ENCODE measurements at places on chromosomes 3 and 15. TPM values are rescaled to one million over a fixed set of nuclear protein-coding genes. Genes with fewer than 3 reads are reported as not detected.

The NAALADL2 gene
- total RNA-seq: 12.9 TPM

- H3K36me3 ChIP-seq: no peaks in the 10 kb centered on the region
- H3K4me3 ChIP-seq: no peak overlapping the region
- DNase-seq: no peak
- no peak overlapping the region for H3K27ac ChIP-seq
Observed at GRCh38 chr3:168824107-168824506, 728.4 kb upstream of the GOLIM4 start.

GRCh38 chr15:89812011-89812846, 2.4 kb downstream of the ANPEP start:
- H3K4me3 ChIP-seq: no peak overlapping the region
- DNase-seq: no peak
- no peaks in the 10 kb centered on the region for H3K36me3 ChIP-seq
- H3K4me1 ChIP-seq: peaks cover 5% of the 10 kb centered on the region

GRCh38 chr3:32046102-32046501, 60.3 kb upstream of the GPD1L start:
- H3K4me3 ChIP-seq: no peak overlapping the region
- H3K36me3 ChIP-seq: no peaks in the 10 kb centered on the region
- H3K27ac ChIP-seq: no peak overlapping the region
- DNase-seq: no peak
- H3K27me3 ChIP-seq: no peaks in the 10 kb centered on the region
- peaks cover 3% of the 10 kb centered on the region for H3K4me1 ChIP-seq

The GOLGA6D gene
- total RNA-seq: not detected

The NTRK3 gene
- total RNA-seq: 87.3 TPM

The TTLL13 gene
- total RNA-seq: not detected

DNA sequence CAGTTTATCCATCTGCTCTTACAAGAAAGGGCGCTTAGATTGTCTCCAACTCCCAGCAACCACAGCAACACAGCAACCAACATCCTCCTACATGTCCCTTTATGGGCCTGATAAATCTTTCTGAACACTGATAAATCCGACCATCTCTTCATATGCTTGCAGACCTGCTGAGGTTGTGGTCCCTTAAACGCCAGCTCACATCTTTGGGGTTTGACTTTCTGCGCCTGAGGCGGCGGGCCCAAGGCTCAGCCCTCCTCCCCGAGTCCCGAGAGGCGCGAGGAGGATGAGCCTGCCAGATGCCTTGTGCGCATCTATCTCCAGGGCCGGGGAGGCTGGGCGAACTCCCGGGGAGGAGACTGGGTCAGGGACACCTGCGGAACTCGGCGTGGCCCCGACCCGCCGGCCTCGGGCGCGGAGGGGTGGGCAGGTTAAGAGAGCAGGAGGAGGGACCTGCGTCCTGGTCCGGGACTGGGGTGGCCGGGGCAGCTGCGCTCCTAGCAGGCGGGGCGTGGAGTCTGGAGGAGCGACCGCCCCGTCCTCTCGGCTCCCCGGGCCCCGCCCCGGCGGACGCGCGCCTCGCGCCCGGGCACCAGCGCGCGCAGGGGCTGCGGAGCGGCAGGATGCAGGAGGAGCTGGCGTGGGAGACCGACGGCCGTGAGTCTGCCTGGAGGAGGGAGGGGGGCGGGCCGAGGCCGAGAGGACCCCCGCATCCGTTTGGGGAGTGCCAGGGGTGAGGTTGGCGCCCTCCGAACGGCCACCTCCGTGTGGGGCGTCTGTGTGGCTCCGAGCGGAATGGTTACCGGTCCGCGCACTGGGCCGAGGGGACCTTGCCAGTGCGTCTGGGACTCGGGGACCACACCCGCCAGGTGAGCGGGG, at the start of gene ANKDD1A:
Gene ANKDD1A (plus strand): TSS at position 592 of the 876 bp plus-strand sequence. CDS start 29 bp downstream, at position 621.
- peaks cover 33% of the 10 kb centered on the region for H3K4me1 ChIP-seq
- no peaks in the 10 kb centered on the region for H3K27me3 ChIP-seq
- peak within 1 kb of the TSS; percentile 33 for H3K27ac ChIP-seq
- peak; percentile 14 for DNase-seq

GRCh38 chr15:94162939-94163338, 68.4 kb upstream of the MCTP2 start:
- no peak overlapping the region for H3K27ac ChIP-seq
- H3K4me3 ChIP-seq: no peak overlapping the region

DNA sequence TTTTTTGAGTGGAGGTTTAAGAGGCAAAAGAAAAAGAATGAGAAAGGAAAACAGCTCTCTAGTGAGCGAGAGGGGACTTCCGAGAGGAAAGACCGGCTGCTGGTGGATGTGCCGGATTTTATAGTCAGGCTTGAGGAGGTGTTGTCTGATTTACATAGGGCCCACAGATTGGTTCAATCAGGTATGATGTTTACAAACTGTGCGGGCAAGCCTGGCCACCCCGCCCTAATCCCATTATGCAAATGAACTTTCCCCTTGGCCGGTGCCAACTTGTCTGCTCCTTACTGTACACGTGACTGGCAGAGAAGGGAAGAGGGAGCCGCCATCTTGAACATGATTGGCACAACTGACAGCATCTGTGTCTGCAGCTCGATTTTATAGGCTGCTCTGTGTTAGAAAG, 44.7 kb downstream of the FAM43A start:
- no peak overlapping the region for H3K27ac ChIP-seq
- DNase-seq: no peak
- H3K36me3 ChIP-seq: no peaks in the 10 kb centered on the region
- H3K27me3 ChIP-seq: no peaks in the 10 kb centered on the region
- peak overlapping the region; percentile 24 for H3K4me3 ChIP-seq

The A4GNT gene
- total RNA-seq: not detected

The MOBP gene
- total RNA-seq: not detected

The CHAC1 gene
- 3.9 TPM for total RNA-seq

- H3K36me3 ChIP-seq: no peaks in the 10 kb centered on the region
Observed at GRCh38 chr3:186121278-186121677, 12.4 kb upstream of the ETV5 start.

- H3K36me3 ChIP-seq: no peaks in the 10 kb centered on the region
- H3K27me3 ChIP-seq: no peaks in the 10 kb centered on the region
- peak overlapping the region; percentile 88 for H3K27ac ChIP-seq
- no peak for DNase-seq
- H3K4me3 ChIP-seq: peak overlapping the region; percentile 92
Observed at GRCh38 chr3:192918275-192918588, 576 bp upstream of the MB21D2 start.

- H3K4me3 ChIP-seq: no peak overlapping the region
- no peaks in the 10 kb centered on the region for H3K27me3 ChIP-seq
- no peaks in the 10 kb centered on the region for H3K36me3 ChIP-seq
- peak overlapping the region; percentile 4 for H3K27ac ChIP-seq
- DNase-seq: no peak
- H3K4me1 ChIP-seq: peaks cover 39% of the 10 kb centered on the region
Observed at GRCh38 chr3:64218746-64219145, 6.5 kb downstream of the PRICKLE2 start.

DNA sequence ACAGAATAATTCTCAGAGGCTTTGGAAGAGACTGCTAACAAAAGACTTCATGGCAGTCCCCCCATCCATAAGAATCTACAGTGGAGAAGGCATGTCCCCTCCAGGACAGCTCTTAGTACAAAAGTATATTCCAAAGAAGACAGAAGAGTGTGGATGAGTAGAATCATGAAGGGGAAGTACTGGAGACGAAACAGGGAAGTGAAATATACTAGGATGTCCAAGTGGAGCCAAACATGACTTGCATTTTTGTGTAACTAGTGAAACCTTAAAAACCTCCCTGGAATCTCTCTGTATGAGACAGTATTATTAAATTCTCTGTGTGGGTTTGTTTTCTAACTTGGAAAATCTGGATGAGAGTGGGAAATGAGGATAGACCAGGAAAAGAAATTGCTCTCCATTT, 312.4 kb downstream of the RSL24D1 start:
- no peaks in the 10 kb centered on the region for H3K4me1 ChIP-seq
- no peak overlapping the region for H3K4me3 ChIP-seq
- no peaks in the 10 kb centered on the region for H3K27me3 ChIP-seq
- DNase-seq: no peak
- no peak overlapping the region for H3K27ac ChIP-seq

The MUSTN1 gene
- 33.8 TPM for total RNA-seq

DNA sequence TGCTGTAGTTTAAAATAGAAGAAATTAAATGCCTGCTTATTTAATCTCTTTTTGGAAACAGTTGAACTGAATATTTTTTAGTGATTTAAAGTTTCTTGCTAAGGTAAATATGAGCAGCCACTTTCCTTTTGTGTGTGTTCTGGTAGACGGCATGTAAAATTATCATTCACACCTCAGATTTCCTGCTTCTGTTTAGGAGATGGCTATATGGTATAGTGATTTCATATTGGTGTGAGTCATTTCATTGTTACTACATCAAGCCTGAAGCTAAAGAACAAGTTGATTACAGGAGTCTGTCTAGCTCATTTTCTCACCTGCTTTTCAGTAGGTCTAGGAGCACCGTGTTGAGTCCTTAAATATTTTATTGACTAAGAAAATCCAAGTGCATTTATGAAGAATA, 2.2 kb downstream of the LRCH3 start:
- H3K27ac ChIP-seq: peak overlapping the region; percentile 7
- no peaks in the 10 kb centered on the region for H3K36me3 ChIP-seq
- no peaks in the 10 kb centered on the region for H3K27me3 ChIP-seq
- no peak for DNase-seq
- peak overlapping the region; percentile 92 for H3K4me3 ChIP-seq
- H3K4me1 ChIP-seq: peaks cover 47% of the 10 kb centered on the region

GRCh38 chr15:23403550-23403949, 43.5 kb downstream of the GOLGA6L2 start:
- no peaks in the 10 kb centered on the region for H3K36me3 ChIP-seq
- no peaks in the 10 kb centered on the region for H3K27me3 ChIP-seq
- H3K27ac ChIP-seq: peak overlapping the region; percentile 88
- peak overlapping the region; percentile 58 for H3K4me3 ChIP-seq

The ADAMTSL3 gene
- 45.4 TPM for total RNA-seq

The SV2B gene
- total RNA-seq: 2.6 TPM

- H3K4me3 ChIP-seq: no peak overlapping the region
- H3K27me3 ChIP-seq: no peaks in the 10 kb centered on the region
- no peaks in the 10 kb centered on the region for H3K36me3 ChIP-seq
- H3K4me1 ChIP-seq: no peaks in the 10 kb centered on the region
Observed at GRCh38 chr3:172846103-172846561, 95.6 kb downstream of the ECT2 start.

DNA sequence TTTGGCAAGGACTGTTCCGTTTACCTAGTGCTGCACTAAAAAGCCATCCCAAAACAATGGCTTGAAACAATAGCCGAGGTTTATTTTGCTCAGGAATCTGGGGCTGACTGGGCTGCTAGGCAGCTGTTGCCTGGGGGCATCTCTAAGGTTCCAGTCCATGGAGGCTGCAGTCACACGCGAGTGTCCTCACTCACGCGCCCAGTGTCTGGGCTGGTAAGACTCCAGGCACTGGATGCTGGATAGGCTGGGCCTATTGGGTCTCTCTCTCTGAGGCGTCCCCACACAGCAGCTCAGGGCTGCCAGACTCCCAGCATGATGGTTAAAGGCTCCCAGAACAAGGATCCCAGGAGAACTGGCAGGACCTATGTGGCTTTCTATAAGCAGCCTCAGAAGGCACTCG, 34.2 kb downstream of the ALS2CL start:
- no peaks in the 10 kb centered on the region for H3K36me3 ChIP-seq
- no peaks in the 10 kb centered on the region for H3K4me1 ChIP-seq
- no peak overlapping the region for H3K4me3 ChIP-seq

The GOLGA8G gene
- not detected for total RNA-seq

DNA sequence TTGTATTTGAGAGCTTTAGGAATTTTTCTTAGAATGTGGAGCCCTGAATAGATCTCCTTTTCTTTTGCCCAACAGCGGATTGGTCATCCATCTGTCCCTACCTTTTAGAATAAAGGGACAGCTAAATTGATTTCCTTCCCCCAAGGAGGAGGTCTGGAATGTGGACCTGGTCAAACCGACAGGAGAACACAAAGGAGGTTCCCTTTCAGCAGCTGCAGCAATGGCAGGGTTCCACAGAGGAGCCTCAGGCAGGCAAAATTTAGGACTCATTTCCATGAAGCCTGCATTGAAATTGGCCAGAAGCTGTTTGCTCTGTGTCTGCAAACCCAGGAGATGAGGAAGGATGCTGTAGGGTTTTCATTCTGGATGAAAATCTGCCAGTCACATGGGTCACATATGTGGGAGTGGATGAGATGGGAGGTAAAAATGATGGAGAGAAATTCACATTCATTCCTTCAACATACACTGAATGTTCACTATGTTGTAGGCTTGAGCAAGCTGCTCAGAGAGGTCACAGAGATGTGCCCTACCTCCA, 77.3 kb downstream of the LRTM1 start:
- DNase-seq: no peak
- H3K4me3 ChIP-seq: no peak overlapping the region
- no peaks in the 10 kb centered on the region for H3K4me1 ChIP-seq
- no peaks in the 10 kb centered on the region for H3K27me3 ChIP-seq

DNA sequence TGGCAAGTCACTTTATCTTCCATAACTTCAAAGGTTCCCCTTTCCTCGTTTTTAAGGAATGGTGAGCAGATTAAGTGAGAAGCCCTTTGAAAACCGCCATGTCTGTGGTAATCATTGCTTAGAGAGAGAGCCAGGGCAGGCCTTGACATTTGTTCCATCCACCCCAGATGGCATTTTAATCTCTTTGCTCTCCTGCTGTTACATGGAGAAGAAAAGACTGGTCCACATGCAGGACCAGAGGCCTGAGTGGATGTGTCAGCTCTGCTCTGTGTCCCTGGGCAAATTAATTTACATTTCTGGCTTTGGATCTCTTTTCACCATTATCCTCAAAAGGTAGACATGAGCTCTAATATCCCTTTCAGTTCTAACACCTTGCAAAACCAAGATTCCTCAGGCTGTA, 157.3 kb upstream of the LPP start:
- no peak overlapping the region for H3K27ac ChIP-seq
- H3K36me3 ChIP-seq: no peaks in the 10 kb centered on the region
- no peak for DNase-seq
- H3K4me3 ChIP-seq: no peak overlapping the region
- no peaks in the 10 kb centered on the region for H3K27me3 ChIP-seq
- peaks cover 11% of the 10 kb centered on the region for H3K4me1 ChIP-seq

DNA sequence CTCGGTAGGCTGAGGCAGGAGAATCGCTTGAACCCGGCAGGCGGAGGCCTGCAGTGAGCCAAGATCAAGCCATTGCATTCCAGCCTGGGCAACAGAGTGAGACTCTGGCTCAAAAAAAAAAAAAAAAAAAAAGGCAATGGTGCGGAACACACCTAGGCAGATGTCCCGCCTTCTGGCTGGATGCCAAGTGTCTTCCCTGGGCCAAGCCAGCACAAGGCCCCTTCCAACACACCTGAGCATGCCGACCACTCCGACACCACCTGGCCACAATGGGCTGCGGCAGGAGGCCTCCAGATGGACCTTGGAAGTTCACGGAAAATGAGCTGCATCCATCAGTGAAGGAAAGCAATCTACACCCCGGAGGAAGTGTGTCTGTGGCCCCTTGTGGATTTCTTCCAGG, 19.0 kb downstream of the NUP210 start:
- DNase-seq: no peak
- H3K4me3 ChIP-seq: no peak overlapping the region
- no peaks in the 10 kb centered on the region for H3K36me3 ChIP-seq
- H3K4me1 ChIP-seq: no peaks in the 10 kb centered on the region
